AG08396 (cell line): ENCODE measurements at places on chromosomes 1 and 21.
A peak's percentile ranks its signal among the peaks of the same experiment; 100 is the strongest.

- DNase-seq, result no peak
Measured at GRCh38 chr1:62355095-62355494, 35.9 kb upstream of the KANK4 start.

- DNase-seq, result no peak
Measured at GRCh38 chr1:143718021-143718420, 253.8 kb downstream of the FAM72C start.

GRCh38 chr1:119659628-119660027 lies 11.6 kb upstream of the ZNF697 start:
- DNase-seq, result peak; percentile 27

GRCh38 chr1:88647749-88648415 lies 36.2 kb upstream of the PKN2 start:
- DNase-seq, result no peak

- DNase-seq, result no peak
Measured at GRCh38 chr1:17309426-17310067, 1.6 kb downstream of the PADI4 start.

GRCh38 chr1:89104147-89104546 lies 21.8 kb downstream of the GBP2 start:
- DNase-seq, result no peak

- DNase-seq, result peak; percentile 79
Measured at GRCh38 chr1:243926803-243927245, 76.8 kb upstream of the AKT3 start.

- DNase-seq, result no peak
Measured at GRCh38 chr1:15282038-15282437, 35.0 kb downstream of the FHAD1 start.
